ENCODE measurements at places on chromosomes 13 and 19.
A peak's percentile ranks its signal among the peaks of the same experiment; 100 is the strongest.

- DNase-seq = no peak
Measured at GRCh38 chr19:16133818-16134217, 9.7 kb upstream of the HSH2D start.

- no peak for DNase-seq
Measured at GRCh38 chr13:64099994-64100393, 2684.3 kb upstream of the PCDH20 start.

- DNase-seq = no peak
Measured at GRCh38 chr13:66714795-66715194, 515.3 kb downstream of the PCDH9 start.

- DNase-seq = peak; percentile 15
Measured at GRCh38 chr13:91017031-91017668, 330.3 kb upstream of the MIR17HG start.

- DNase-seq = no peak
Measured at GRCh38 chr13:71499235-71499634, 367.8 kb downstream of the DACH1 start.

DNA sequence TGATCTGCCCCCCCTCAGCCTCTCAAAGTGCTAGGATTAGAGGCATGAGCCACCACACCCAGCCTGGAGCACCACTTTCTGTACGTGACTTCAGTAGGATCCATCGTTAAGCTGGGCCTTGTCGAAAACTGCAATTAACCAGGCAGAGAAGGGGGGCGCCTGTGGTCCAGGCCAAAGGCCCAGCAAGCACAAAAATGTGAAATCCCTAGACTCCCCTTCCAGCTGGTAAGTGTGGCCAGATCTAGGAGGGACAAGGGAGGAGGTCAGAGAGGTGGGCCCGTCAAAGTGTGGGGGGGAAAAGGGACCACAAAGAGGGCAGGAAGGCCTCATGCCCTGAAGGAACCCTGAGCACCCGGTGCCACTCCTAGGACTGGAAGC is 13.8 kb downstream of the DDX39A start:
- no peak for DNase-seq

GRCh38 chr19:28221736-28222135 is 991.2 kb downstream of the UQCRFS1 start:
- no peak for DNase-seq

- DNase-seq = peak; percentile 57
Measured at GRCh38 chr13:23578411-23579071, 8.3 kb downstream of the TNFRSF19 start.

DNA sequence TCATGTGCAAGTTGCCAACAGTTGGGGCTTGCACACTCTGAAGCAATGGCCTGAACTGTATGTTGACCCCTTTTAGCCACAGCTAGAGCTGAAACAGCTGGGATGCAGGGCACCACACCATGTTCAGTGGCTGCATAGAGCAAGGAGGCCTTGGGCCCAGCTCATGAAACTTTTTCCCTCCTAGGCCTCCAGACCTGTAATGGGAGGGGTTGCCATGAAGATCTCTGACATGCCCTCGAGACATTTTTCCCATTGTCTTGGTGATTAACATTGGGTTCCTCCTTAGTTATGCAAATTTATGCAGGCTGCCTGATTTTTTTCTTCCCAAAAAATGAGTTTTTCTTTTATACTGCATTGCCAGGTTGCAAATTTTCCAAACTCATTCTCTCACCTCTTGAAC is 165.1 kb upstream of the PRR20A start:
- DNase-seq = no peak

DNA sequence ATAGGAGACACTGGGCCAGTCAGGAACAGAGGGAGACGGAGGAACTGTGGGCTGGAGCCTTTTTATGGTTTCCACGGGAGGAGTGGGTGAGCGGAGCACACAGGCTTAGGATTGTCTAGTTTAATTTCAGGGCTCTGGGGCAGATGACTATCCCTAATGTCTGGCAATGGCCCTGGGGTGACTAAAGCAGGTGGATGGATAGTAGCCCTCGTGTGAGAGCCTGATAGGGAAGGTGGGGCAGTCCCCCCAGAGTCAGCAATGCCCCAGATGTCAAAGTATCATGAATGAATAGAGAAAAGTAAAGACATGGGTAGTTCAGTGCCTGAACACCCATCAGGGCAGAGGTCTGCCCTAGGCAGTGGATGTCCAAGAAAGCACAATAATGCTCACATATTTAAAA is 94.2 kb downstream of the ZDHHC20 start:
- no peak for DNase-seq

DNA sequence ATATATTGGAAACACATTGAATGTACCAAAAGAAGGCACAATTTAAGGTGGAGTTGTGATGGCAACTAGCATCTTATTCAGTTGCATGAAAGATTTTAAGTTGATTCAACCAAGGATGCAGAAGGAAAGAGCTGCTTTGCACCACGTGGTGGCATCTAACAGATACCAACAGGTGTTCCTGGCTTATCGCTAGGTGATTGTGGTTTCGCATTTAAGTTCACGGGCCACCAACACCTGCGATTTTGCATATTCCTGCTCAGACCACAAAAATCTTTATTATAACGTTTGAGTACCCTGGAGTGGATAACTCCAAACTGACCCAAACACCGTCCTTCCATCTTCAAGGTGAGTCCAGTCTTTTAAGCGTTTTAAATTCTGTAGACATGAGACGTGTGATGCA is 45.3 kb downstream of the RGCC start:
- DNase-seq = no peak

- DNase-seq = no peak
Measured at GRCh38 chr19:51697169-51697776, 4.1 kb downstream of the SPACA6 start.

DNA sequence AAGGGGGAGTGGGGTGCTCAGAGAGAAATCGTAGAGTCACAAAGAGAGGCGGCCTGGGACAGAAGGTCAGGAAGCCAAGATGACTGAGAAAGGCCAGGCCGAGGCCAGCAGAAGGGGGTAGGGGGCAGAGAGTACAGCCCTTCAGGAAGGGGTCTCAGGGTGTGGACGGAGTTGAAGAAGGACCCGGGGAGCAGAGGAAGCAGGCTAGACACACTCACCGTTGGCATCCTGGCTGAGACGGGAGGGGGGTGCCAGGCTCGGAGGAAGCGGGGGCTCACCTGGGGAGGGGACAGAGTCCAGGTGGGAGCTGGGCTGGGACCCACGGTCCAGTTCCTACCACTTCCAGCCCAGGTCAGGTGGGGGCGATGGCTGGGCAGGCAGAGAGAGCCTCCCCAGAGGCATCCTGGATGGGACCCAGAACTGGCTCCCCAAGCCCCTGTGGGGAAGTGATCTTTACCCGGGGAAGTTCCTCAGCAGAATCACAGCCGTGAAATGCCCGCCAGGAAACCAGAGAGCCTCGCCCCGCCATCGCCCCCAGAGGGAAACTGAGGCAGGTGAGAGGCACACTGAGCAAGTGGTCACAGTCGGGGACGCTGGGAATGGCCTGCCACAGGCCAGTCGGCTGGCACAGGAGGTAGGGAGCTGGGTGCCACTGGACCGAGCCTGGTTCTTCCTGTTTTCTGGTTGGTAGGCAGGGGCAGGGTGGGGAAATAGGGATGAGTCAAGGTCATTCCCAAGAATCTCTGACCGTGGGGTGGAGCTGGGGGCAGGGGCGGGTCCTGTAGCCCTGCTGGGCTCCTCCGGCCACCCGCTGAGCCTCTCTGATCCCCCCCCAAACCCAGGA is 1.4 kb downstream of the MATK start:
- no peak for DNase-seq

- no peak for DNase-seq
Measured at GRCh38 chr19:55252760-55253663, 5.8 kb downstream of the PPP6R1 start.

DNA sequence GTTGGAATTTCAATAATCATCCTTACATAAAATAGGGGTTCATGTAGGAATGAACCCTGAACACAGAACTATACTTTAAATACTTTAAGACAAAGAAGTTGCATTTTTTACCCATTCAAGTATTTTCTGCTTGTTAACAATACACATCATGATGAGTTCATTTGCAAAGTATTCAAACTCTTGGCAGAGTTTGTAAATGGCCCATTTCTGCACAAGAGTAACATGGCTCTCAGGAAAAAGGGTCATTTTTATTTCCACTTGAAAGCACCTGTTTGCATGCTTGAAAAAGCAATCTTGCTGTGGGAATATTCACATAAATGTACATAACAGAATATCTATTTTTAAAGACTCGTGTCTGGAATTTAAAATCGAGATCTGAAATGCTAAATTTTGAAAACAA is 18.1 kb downstream of the ESD start:
- no peak for DNase-seq

GRCh38 chr13:37747071-37747612 is 122.4 kb downstream of the TRPC4 start:
- no peak for DNase-seq

- DNase-seq = no peak
Measured at GRCh38 chr13:76955193-76955592, 6.9 kb downstream of the ACOD1 start.

GRCh38 chr19:33678796-33679585 is 57.2 kb downstream of the CHST8 start:
- DNase-seq = no peak

GRCh38 chr19:8738377-8738776 is 16.9 kb downstream of the OR2Z1 start:
- DNase-seq = no peak

- DNase-seq = no peak
Measured at GRCh38 chr13:75762955-75763354, 126.8 kb downstream of the LMO7 start.

DNA sequence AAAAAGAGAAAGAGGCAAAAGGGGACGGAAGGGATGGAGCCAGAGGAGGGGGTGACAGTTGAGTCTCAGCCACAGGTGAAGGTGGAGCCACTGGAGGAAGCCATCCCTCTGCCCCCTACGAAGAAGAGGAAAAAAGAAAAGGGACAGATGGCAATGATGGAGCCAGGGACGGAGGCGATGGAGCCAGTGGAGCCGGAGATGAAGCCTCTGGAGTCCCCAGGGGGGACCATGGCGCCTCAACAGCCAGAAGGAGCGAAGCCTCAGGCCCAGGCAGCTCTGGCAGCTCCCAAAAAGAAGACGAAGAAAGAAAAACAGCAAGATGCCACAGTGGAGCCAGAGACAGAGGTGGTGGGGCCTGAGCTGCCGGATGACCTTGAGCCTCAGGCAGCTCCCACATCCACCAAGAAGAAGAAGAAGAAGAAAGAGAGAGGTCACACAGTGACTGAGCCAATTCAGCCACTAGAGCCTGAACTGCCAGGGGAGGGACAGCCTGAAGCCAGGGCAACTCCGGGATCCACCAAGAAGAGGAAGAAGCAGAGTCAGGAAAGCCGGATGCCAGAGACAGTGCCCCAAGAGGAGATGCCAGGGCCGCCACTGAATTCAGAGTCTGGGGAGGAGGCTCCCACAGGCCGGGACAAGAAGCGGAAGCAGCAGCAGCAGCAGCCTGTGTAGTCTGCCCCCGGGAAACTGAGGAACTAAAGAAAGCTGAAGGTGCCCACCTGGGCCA is 2.5 kb downstream of the POLR1G start:
- DNase-seq = no peak

DNA sequence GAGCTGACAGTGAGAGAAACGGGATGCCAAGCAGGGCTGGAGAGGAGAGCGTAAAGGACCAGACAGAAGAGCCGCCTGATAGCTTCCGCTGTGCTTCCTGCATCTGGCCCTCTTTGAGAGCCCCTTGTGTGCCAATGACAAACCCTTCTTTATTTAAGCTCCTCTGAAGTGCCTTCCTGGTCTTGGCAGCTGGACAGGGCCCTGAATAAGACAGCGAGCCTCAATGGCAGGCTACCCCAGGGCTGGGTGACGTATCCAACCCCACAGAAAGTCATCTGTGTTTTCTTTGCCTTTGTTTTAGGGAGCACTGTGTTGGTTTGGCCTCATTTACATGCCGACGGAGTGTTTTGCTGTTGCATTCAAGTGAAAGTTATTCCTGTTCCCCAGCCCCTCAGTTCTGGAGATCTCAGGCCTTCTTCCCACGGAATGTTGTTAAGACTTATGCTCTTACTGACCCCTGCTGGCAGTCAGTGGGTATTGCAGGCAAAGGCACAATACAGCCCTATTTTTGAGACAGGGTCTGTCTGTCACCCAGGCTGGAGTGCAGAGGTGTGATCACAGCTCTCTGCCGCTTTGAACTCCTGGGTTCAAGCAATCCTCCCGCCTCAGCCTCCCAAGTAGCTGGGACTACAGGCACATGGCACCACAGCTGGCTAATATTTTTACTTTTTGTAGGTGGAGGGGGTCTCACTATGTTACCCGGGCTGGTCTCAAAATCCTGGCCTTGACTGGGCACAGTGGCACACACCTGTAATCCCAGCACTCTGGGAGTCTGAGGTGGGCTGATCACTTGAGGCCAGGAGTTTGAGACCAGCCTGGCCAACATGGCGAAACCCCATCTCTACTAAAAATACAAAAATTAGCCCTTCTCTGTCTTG is 16.8 kb downstream of the CCL25 start:
- DNase-seq = no peak

DNA sequence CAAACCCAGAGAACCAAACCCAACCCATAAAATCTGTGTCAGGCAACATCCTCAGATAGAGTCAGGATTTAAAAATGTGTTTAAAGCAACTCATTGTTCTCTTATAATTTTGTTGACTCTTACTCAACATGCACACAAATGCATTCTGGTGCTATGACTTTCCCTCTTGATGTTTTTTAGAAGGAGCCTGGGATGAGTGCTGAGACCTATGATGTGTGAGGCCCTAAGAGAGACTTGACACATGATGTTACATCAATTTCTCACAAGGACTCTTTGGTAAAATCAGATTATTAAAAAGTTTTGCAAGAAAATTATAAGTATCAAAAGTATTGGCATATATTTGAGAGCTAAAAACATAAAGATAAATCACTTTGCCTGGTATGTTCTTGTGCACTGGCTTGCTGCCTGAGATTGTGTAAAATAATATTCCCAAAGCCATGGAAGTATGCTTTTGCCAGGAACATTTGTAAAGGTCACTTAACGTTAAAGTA is 173.9 kb downstream of the DCLK1 start:
- DNase-seq = no peak

Measured in renal pelvis (tissue), 12 donors.